ENCODE measurements at places on chromosomes 7 and 10.

GRCh38 chr7:42161719-42162118 lies 75.3 kb downstream of the GLI3 start:
- no peak for DNase-seq

DNA sequence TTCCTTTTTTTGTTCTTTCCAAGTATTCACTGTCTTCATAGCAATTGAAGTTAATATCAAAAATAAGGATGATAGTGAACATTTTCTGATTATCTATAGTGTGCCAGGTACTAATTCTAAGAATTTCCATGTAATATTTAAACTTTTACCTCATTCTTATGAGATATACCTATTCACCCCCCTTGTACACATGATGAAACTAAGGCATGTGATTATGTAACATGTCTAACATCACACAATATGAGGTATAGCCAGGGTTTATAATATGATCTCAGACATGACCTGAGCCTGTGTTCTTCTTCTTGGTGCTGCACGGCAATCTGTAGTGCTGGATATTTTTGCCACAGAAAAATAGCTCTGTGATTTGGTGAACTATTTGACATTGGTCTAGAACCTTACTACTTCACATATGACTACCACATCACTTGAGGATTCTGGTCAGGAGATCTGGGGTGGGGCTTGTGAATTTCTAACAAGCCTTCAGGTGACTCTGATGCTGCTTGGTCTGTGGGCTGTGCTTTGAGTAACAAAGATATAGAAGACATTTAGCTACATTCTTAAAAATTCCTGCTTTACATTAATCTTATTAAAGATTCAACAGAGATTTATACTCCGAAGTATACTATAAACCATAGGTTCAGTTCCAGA lies 79.1 kb downstream of the TRIM24 start:
- DNase-seq = no peak

- DNase-seq = no peak
These were observed 33.7 kb upstream of the DGKI start for GRCh38 chr7:137880432-137880831.

GRCh38 chr7:94050046-94050445 lies 45.9 kb upstream of the BET1 start:
- DNase-seq = no peak

GRCh38 chr10:79487296-79488194 lies 24.8 kb upstream of the EIF5AL1 start:
- peak; percentile 11 for DNase-seq

GRCh38 chr10:69492091-69492745 lies 41.0 kb downstream of the TSPAN15 start:
- DNase-seq = peak; percentile 82

DNA sequence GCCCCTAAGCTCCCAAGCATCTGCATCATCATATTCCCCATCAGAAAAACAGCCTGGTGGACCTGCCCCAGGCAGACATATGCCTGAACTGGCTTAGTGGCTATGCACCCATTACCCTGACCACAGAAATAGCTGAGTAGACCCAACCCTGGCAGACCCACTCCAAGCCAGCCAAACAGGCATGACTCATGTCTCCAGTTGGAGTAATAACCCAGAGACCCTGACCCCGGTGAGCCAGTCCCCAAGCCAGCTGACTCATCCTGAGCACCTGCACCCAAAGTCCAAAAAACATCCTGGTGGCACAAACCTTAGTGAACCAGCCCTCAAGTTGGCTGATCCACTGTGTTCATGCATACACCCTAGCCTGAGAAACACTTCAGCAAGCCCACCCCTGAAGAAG lies 555.9 kb downstream of the GRID1 start:
- no peak for DNase-seq

DNA sequence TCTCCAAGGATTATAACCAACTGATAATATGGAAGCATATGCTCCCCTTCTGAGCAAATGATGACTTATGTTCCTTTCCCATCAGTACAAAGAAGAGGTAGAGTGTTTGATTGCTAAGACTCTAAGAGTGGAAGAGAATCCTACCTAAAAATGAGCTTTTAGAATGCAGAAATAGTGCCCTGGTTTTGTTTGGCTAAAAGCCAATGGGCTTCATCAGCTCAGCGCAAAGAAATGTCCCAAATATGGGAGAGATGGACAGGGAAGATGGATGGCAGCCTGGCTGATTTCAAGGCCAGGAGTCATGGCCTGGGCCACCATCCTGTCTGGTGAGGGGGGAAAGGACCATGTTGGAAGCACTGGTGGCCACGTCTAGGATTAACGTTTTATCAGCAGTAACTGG lies 60.2 kb downstream of the GPR26 start:
- DNase-seq = no peak

GRCh38 chr7:131620673-131621609 lies 64.5 kb upstream of the PODXL start:
- DNase-seq = no peak
